ENCODE measurements at places on chromosomes 7 and 10.

DNA sequence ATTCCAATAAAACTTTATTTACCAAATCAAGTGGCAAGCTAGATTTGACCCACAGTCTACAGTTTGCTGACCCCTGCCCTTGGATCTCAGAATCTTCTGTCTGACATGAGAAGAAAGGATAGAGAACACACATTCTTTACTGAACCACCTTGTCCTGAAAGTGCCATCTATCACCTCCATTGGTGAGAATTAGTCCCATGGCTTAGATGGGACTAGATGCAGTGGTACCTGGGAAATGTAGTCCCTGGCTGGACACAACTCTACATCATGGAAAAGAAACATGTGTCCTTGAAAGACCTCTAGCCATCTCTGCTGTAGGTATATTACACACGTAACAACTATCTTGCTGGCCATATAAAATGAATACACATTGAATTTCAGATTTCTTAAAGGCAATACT lies 336.2 kb downstream of the LHFPL3 start:
- no peak for DNase-seq

DNA sequence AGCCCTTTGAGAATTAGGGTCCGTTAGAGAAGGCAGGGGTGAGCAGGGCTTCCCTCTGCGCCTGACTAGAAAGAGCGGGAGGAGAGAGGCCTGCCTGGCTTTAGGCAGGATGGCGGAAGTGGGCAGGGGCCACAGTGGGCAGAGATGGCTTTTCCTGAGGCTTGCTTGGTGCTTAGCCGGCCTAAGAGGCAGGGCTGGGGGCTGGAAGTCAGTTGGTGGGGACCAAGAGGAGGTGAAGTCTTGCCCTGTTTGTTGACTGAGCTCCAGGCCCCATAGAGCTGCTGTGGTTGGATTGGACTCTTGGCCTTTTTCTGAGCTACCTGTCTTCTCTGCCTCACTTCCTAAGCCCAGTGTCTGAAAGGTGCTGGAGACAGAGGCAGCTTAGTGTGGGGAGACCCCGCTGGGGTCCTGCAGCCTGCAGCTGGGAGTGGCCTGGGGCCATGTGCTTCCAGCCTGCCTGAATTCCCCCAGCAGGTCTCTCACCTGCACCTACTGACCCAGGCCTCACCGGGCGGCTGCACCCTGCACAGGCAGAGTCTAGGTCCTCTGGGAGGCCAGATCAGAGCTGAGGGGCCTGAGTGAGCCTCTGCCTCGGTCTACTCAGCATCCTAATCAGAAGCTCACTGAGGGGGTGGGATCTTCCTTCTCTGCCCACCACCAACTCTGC lies 4.8 kb downstream of the FAM241B start:
- no peak for DNase-seq

DNA sequence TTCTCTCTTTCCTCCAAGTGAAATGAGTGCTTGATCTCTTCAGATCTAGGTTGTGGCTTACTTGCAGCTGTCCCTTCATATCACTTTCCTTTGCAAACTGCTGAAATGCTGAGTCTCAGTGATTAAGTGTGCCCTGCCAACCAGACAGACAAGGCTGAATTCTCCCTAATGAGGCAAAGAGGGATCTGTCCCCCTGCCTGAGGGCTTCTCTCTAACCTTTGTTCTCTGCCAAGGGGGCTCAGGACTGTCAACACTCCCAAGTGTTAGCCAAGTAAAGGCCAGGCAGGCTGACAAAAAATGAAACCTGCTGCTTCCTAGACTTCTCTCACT lies at the start of gene MSS51:
MSS51 (minus strand) TSS at position 24 of the 330 bp plus-strand sequence. CDS start 5,277 bp downstream, outside the sequence.
- no peak for DNase-seq

DNA sequence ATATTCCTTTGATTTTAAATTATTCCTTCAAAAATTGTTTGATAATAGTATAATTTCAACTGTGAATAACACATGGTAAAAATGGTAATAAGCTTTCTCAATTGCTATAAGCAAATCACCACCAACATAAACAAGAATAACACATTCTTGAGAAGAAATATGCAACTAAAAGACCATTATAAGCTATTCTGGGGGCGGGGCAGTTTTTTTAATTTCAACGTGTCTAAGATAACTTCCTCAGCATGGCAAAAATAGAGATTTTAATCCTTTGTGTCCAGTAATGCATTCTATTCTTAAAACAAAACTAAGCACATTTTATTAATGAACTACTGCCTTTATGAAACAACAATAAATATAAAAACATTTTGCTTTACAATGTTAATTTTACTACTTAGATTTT lies 1.5 kb downstream of the DNAJC12 start:
- no peak for DNase-seq

DNA sequence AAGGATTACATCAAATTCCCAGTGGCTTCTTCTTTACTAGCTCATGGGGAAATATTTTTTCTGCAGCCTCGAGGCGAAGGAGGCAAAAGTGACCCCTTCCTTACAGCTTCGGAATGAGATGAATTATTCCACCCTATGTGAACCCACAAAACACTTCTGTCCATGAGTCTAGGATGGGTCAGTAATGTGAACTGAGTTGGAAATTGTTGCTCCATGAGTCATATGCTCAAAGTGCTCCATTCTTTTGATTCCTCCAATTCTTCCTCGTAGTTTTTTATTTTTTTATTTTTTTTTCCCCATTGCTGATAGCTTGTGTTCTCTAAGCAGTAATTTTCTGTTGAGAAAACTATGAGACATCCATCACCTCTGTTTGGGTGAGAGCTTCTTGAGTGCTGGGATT lies 31.7 kb upstream of the FAM204A start:
- DNase-seq: no peak

DNA sequence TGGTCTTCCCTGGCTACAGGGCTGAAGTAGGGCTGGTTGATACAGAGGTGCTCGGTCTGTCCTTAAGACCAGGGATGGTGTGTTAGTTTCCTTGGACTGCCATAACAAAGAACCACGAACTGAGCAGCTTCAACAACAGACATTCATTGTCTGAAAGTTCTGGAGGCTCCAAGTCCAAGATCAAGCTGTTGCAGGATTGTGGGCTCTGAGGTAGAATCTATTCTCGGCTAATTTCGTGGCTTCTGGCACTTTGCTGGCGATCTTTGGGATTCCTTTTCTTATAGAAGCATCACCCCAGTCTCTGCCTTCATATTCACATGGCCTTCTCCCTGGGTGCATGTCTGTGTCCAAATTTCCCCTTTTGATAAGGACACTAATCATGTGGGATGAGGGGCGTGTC lies 112.1 kb upstream of the ITGB1 start:
- no peak for DNase-seq

- no peak for DNase-seq
Observed at GRCh38 chr10:117318909-117319308, 56.3 kb downstream of the PDZD8 start.

DNA sequence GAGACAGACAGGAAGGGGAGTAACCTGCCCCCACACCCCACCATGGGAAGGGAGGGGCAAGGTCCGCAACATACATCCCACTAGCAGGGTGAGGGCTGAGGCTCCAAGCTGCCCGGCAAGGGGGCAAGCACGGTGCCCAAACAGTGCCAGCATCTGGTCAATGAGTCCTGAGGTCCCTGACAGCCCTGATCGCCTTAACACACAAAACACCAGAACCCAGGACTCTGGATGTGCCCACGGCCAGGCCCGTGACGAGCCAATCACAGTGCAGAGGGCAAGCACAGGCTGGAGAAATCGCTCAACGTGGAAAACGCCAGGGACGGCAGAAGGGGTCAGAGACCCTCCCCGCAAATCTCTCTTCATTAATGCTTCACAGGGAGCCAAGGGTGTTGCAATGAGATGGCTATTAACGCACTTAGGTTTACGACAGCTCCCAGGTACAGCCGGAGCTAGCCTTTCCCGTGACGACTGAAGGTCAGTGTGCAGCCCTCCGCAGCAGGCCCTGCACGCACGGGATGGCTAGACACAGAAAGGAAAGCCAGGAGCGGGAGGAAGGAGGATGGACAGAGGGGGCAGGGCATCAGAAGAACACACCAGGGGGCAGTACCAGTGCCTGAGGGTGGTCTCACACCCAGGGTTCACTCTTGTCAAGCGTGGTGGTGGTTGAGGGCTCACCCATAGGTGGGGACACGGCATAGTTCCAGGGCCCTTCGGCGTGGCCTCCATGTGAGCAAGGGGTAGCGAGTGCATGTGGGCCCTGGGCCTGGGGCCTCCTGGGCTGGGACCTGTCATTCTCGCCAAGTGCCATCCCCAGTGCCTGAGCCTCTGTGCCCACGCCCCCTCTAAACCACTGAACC lies 220.5 kb downstream of the MAD1L1 start:
- DNase-seq: no peak

All from activated CD8-positive, alpha-beta T cell treated with anti-CD3 and anti-CD28 coated beads, Interleukin-2, amount 10 ng/mL, durations not matched to agents 7 days and 5 days (primary cell).